ENCODE measurements at places on chromosomes 5 and 9.

GRCh38 chr5:135890867-135891266 lies 4.8 kb downstream of the IL9 start:
- DNase-seq, result peak; percentile 67

GRCh38 chr9:137149942-137150616 lies 11.1 kb downstream of the GRIN1 start:
- DNase-seq, result peak; percentile 80

GRCh38 chr9:88697764-88698432 lies 162.9 kb downstream of the NXNL2 start:
- no peak for DNase-seq

DNA sequence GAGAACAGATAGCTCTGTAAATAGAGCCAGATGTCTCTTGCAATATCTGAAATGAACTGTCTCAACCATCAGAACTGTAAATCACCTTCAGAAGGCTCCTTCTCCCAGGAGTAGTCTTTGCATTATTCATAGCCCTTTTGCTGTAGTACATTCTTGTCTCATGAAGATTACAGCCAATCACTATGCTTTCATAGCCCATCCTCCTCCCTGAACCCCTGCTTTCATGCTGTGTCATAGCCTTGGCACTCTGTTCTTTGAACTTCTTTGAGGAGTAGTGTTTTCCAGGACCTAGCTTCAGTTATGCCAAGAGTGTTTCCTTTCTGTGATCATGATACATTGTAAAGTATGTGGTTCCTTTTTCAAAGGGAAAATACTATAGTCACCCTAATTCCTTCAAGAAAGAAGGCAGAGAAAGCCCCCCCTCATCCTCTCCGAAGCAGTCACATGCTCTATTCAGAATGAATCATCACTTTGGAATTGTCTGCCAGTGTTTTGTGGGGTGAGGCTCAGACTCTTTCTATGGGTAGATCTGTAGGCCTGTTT lies 61.1 kb downstream of the GRIA1 start:
- DNase-seq, result no peak

DNA sequence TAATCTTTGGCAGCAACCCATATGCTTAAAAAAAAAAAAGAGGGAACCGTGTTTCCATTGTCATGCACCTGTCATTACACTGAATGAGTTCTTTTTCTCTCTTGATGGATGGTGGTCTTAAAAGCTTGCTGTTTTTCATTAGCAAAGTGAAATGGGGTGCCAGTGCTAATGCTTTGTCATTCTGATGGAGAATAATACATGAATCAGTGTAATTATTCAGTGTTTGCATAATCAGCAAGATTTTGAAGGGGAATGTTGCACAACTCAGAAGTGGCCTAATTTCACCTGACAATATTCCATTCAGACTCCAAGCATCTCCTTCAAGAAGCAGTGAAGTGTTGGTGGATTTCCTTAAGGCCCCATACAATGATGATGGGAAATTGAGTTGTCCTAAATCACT lies 38.1 kb downstream of the MAP1B start:
- no peak for DNase-seq

- no peak for DNase-seq
These were observed 73.6 kb upstream of the RPS23 start for GRCh38 chr5:82351754-82352145.

DNA sequence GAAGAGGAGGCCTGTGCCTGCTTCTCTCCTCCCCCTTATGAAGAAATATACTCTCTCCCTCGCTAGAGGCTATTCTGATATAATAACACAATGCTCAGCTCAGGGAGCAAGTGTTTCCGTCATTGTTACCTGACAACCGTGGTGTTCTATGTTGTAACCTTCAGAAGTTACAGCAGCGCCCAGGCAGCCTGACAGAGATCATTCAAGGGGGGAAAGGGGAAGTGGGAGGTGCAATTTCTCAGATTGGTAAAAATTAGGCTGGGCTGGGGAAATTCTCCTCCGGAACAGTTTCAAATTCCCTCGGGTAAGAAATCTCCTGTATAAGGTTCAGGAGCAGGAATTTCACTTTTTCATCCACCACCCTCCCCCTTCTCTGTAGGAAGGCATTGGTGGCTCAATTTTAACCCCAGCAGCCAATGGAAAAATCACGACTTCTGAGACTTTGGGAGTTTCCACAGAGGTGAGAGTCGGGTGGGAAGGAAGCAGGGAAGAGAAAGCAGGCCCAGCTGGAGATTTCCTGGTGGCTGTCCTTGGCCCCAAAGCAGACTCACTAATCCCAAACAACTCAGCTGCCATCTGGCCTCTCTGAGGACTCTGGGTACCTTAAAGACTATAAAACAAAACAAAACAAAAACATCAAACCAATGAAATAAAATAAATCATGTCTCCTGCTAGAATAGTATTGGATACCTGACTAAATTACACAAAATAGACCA lies 1.3 kb downstream of the TMEM174 start:
- no peak for DNase-seq

GRCh38 chr5:7078901-7079300 lies 317.0 kb upstream of the ADCY2 start:
- DNase-seq, result peak; percentile 25

DNA sequence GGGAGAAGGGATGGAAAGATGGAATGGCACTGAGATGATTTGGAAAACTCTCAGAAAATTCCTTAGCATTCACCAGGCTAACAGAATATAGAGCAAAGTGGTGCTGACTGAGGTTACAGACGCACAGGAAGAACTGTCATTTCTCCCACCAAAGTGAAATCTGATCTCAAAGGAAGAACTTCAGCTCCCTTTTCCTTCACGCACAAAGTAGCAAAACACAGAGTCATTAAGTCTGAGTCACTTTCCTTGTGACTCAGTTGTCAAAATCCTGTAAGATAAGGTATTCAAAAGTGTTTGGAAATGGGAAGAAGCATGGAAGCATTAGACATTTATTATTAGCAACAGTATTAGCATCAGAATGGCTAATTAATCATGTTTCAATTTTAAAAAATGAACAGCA lies 11.7 kb downstream of the MPDZ start:
- DNase-seq, result no peak

GRCh38 chr9:98783518-98784226 lies 12.7 kb downstream of the ANKS6 start:
- no peak for DNase-seq

DNA sequence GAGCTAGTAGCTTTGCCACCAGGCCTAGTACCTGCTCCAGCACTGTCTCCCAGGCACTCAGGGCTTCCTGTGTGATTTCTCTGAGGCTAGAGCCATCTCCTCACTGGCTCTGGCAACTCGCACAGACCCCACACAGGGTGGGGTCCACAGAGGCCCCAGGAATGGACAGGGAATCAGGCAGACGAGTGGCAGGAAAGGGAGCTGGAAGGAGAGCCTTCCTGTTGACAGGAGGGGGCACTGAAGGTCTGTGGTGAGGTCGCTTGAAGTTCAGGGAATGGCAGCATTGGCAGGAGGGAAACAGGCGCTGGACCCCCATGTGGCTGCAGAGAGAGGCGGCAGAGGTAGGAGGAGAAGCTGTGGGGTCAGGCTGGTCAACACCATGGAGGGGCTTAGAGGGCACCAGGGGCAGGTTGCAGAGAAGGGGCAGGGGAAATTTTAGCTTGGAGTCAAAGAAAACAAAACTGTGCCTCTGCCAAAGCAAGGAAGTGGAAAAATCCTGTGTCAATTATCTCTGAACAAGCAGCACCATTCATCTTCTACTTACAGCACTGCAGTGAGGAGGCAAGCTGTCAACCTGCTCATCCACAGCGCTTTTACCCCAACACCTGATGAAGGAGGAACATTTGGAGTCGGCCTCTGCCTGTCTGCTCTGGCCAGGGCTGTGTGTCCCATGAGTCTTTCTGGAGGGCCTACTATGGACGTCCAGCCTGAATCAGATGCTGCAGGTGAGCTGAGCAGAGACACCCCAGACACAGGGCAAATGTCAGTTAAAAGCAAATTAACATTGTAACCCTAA lies 270.2 kb downstream of the FSTL4 start:
- no peak for DNase-seq

DNA sequence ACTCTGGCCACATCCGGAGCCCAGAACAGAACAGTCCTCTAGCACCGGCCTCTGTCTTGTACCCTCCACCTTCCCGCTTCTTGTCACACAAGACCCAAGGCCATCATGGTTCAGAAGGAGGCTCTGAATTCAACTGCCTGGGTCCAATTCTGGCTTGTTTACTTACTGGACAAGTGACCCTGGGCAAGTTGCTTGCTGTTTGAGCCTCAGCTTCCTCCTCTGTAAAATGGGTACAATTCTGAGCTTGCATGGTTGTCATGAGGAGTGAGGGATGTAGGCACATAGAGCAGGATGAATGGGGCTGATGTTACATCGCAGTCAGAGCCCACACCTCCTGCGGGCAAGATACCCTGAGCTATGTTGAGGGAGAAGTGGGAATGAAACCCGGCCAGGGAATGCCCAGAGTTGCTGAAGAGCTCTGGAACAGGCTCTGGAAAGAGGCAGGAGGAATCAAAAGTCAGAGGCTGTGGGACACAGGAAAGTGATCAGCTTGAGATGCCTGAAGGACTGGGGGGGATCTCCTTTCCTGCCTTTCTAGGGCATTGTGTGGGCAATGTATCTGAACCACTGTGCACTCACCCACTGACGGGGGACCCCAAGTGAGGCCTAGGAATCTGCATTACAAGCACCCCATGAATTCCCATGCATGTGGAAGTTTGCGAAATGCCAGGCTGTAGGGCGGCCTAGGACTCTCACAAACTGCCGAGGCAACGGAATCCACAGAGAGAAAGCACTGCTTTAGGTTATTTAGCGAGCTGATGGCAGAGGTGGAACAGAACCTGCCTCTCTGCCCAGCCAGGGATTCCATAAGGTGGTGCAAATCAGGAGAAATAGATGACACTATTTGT lies 29.4 kb upstream of the IL17B start:
- no peak for DNase-seq

- no peak for DNase-seq
These were observed 70.8 kb downstream of the HTR4 start for GRCh38 chr5:148583421-148583965.

GRCh38 chr5:11397549-11397948 lies 506.7 kb downstream of the CTNND2 start:
- DNase-seq, result no peak

- no peak for DNase-seq
These were observed 361.0 kb downstream of the NFIB start for GRCh38 chr9:13952906-13953305.

DNA sequence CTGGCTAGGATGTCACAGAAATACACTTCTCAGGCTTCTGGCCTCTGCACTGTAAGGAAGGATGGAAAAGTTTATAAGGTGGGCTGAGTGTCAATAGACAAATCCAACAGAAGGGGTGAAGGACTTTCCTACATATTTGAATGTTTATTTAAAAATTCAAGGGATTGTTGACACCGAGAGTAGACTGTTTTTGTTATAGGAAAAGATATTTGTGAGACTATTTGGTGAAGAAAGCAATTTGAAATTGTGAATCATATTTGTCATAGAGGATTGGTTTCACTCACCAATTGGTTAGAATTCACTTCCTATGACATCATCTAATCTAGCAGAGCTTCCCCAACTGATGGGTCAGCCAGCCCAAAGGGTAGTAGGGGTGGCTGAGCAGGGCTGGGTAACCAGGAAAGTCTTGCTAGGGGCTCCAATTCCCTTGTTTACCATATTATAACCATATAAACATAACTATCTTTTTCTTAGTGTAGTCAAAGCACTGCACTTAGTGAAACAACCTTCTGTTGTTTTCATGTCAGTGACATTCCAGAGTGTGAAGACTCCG lies 14.9 kb upstream of the MEGF10 start:
- DNase-seq, result no peak

- DNase-seq, result no peak
These were observed 355.1 kb upstream of the TUSC1 start for GRCh38 chr9:26033336-26033735.

GRCh38 chr9:126783949-126784348 lies 20.9 kb upstream of the ZBTB43 start:
- no peak for DNase-seq

- no peak for DNase-seq
These were observed 31.7 kb upstream of the ARAP3 start for GRCh38 chr5:141713616-141714309.

GRCh38 chr9:34412336-34412735 lies 35.6 kb upstream of the MYORG start:
- no peak for DNase-seq

GRCh38 chr5:15373151-15373550 lies 126.8 kb upstream of the FBXL7 start:
- no peak for DNase-seq

DNA sequence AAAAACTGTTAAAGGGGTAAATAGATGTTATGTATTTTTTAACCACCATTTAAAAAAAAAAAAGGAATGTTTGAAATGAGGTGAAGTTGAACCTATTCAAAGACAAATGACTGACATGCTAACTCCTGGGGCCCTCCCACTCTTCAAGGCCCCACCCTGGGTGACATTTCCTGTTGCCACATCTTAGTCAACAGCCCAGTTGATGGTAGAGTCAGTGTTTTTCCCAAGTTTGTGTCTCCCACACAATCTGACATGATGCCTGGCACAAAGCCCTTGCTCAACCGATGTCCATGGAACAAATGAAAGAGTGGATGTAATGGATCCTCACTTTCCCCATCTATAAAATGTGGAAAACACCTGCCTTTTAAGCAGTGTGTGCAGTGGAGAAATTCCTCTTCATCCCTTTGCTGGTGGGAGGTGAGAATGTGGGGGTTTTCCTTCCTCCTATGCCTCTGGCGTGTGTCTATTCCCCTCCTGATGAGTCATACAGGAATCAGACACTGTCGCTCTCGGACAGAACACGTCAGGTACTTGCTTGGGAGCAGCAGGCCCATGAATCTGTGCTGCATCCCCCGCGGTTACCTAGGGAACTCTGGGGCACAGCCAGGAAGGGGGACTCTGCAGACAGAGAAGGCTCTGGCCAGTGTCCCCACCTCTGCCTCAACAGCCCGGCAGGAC lies 13.7 kb upstream of the ADRA1B start:
- DNase-seq, result no peak

- DNase-seq, result peak; percentile 93
These were observed 91.4 kb downstream of the LMX1B start for GRCh38 chr9:126704892-126705766.

- no peak for DNase-seq
These were observed 20.0 kb upstream of the FAM120AOS start for GRCh38 chr9:93473411-93473810.

GRCh38 chr9:98020476-98021145 lies 35.9 kb upstream of the NANS start:
- no peak for DNase-seq

DNA sequence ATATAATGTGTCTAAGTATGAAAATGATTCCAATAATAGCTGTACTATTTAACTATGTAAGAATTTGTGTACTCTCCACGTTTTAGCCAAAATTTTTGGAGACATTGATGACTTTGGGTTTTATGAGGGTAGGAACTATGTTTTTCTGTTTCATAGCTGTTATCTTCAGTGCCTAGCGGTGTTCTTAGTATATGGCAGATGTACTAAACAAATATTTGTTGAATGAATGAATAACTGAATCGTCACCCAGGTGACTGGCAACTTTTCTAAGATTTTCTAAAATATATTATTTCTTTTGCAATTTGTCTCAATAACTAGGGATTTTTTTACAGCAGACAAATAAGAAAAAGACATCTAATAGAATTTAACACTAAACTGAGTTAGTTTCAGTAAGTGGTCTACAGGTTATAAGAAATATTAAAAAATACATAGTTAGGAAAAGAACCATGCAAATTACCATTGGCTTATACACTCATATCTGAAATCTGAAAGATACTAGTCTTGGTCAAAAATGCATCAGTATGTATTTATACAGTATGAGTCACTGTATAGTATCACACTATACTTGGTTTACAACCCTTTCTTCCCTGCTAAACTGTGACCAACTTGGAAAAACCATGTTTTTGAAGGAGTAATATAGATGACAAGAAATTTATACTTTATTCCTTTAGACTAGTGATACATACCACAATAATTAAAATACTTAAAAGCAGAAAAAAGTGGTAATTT lies 10.5 kb upstream of the ERCC6L2 start:
- no peak for DNase-seq

- no peak for DNase-seq
These were observed 290.8 kb upstream of the MPDZ start for GRCh38 chr9:13570068-13570974.

Data from activated CD8-positive, alpha-beta T cell treated with anti-CD3 and anti-CD28 coated beads for 36 hours (primary cell).